ENCODE measurements at places on chromosomes 3 and 15. TPM values are rescaled to one million over a fixed set of nuclear protein-coding genes. Genes with fewer than 3 reads are reported as not detected.

CYP8B1 gene
- not detected for total RNA-seq

ZDHHC3 gene
- 81.9 TPM for total RNA-seq

SERP1 gene
- 255 TPM for total RNA-seq

HYKK gene
- 1.2 TPM for total RNA-seq

AVEN gene
- total RNA-seq, result 26.0 TPM

PAQR5 gene
- not detected for total RNA-seq

DNAH12 gene
- total RNA-seq, result 0.12 TPM
